ENCODE measurements at places on chromosomes 3 and 15. TPM values are rescaled to one million over a fixed set of nuclear protein-coding genes. Genes with fewer than 3 reads are reported as not detected.

Gene EPHA3
- total RNA-seq: 9.4 TPM

Gene SFMBT1
- 2.8 TPM for total RNA-seq

Gene SPATA12
- total RNA-seq: not detected

Gene HIGD1A
- 72.4 TPM for total RNA-seq

Gene PROS1
- total RNA-seq: 142 TPM

Gene CFAP20DC
- total RNA-seq: 0.06 TPM

Gene MGLL
- 9.4 TPM for total RNA-seq
